Skin of body (tissue), 3 donors: ENCODE measurements at places on chromosomes 2 and 18. TPM values are rescaled to one million over a fixed set of nuclear protein-coding genes. Genes with fewer than 3 reads are reported as not detected.

DNA sequence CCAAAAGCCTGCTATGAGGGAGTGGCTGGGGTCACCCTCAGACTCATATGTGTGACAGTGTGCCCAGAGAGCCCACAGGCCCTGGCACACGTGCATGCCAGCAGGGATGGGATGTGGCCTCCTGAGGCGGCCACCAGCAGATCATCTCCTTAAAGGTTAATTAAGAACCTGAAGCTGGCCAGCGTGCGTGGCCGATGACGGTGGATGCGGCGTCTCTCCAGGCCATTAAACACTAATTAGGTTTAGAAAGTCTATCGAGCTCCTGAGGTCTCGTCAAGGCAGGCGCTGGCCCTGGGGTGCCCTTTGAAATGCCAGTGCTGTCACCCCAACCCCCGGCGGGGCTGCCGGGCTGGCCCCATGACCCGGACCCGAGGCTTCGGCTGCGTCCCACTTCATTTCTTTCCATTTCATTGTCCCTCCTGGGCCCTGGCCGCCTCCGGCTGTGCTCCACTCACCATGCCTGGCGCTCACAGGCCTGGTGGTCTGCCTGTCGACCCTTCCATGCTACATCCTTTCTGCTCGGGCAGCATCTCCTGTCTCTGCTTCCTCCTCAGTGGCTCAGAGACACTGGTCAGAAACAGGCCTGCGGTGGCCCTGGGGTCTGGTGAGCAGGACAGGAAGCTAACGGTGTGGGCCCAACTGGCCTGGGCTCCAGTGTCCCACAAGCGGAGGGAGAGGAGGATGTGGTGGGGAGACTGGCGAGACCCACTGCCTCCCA lies 228.9 kb downstream of the CELF4 start:
- DNase-seq, result no peak

DNA sequence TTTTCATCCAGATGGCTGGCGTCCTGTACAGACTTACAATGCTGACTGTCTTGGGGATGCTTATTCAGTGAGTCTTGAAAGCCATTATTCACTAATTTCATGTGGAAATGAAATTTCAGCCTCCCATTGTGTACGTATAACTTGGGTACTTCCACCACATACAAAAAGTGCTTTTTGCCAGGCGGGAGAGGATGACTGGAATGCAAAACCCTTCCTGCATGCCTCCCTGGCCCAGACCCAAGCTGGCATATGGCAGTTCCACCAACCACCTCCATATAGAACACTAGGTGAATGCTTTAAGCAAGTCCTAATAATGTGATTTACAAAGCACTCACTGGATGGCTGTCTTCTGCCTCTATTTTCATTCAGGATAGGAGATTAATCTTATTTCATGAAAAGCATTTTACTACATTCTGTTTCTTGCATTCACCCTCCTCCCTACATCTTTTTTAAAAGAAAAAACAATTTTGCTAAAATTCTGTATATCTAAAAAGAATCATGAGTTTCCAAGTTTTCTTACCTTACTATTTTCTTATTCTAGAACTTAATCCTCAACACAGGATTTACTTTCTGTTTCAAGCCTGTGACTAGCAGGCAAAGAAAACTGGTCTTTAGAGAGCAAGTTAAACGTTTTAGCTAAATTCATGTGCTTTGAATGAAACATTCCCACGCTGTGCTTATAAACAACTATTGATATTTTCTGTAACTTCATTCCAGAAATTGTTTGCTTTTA lies 327.6 kb downstream of the NCKAP5 start:
- DNase-seq, result no peak

DNA sequence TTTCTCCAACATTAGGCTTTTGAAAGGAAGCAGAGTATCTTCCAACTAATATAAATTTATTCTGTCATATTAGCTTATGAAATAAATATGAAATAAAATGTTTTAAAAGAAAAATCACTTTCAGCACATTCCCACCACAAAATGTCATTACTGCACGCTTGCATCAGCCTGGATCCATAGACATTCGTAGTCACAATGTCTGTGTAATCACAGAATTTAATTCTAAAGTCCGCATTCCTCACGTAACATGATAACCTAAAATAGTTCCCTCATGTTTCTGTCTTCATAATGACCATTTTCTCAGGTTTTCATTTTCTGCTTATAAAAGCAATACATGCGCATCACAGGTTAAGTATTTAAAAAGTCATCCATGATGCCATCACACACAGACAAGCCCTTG lies 47.1 kb downstream of the HDAC4 start:
- no peak for DNase-seq

RTP5 gene
- not detected for total RNA-seq
